H9 (cell line): ENCODE measurements at places on chromosomes 3 and 15. TPM values are rescaled to one million over a fixed set of nuclear protein-coding genes. Genes with fewer than 3 reads are reported as not detected.

C2CD4B gene
- total RNA-seq, result 0.13 and 0.22 TPM in 2 replicates

SLC12A6 gene
- total RNA-seq, result 8.4 and 11.1 TPM in 2 replicates

MTFMT gene
- total RNA-seq, result 13.2 and 16.0 TPM in 2 replicates

TRNT1 gene
- total RNA-seq, result 49.2 and 50.1 TPM in 2 replicates

GATA2 gene
- 1.9 and 2.7 TPM in 2 replicates for total RNA-seq

INSYN1 gene
- total RNA-seq, result 1.9 and 2.5 TPM in 2 replicates

IL20RB gene
- total RNA-seq, result 1.5 TPM in 2 replicates

LRRC34 gene
- total RNA-seq, result 4.6 and 5.1 TPM in 2 replicates

LOXL1 gene
- 6.9 and 9.1 TPM in 2 replicates for total RNA-seq

DHFR2 gene
- total RNA-seq, result 1.6 and 1.7 TPM in 2 replicates

ADGRG7 gene
- not detected in 2 replicates for total RNA-seq

PPP1R14D gene
- not detected in 2 replicates for total RNA-seq

GOLGA6D gene
- 0.35 and 0.37 TPM in 2 replicates for total RNA-seq

GRCh38 chr3:53489386-53489785, 5.0 kb upstream of the CACNA1D start:
- DNase-seq, result no peak

- DNase-seq, result peak; percentile 72
Observed at GRCh38 chr15:80835336-80835735, 56.2 kb downstream of the CEMIP start.

DNA sequence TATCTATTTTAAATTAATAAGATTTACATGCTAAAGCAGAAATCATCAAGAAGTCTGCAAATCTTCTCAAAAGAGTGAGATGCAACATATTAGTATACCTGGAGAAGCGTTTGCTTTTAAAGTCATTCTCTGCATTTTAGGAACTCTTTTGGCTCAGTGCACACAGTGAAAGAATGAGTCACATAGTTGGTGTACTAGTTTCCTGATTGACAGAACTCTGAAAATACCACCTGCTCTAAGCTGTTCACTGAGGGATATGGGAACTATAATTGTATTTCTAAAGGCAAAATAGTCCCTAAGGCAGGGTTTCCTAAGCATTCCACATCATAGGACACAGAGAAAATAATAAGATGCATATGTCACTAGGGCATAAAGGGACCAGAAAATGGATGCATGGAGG, 838.5 kb downstream of the DIPK2A start:
- no peak for DNase-seq

DNA sequence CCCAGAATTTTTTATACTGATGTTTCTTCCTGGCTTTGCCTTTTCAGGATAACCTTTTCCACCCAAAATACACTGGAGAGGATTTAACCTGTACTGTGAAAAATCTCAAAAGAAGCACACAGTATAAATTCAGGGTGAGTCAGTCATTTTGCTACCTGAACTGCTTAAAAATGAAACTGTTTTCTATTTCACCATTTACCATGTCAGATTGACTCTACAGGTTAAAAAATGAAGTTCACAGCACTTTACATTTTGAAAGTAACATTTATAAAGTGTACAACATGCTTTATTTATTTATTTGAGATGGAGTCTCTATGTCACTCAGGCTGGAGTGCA, 115.2 kb downstream of the GHSR start:
- no peak for DNase-seq

GRCh38 chr15:80732167-80732566, 37.1 kb downstream of the ABHD17C start:
- DNase-seq, result no peak

DNA sequence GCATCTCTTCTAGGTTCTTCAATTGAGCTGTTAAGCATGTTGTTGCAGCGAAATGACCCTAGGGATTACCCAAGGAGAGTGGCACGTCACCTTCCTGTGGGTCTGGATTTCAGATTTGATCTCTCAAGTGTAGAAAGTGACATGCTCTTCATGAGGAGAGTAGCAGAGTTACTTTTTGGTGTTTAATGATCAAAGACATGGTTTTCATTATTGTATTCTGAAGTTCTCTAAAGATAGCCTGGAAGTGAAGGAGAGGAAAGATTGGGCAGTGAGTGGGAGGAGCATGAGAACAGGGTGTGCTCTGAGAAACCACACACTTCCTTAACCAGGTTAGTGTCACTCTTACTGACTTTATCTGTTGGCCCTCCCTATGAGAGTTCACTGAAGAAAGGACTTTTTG, 153.6 kb downstream of the AKAP13 start:
- DNase-seq, result no peak

DNA sequence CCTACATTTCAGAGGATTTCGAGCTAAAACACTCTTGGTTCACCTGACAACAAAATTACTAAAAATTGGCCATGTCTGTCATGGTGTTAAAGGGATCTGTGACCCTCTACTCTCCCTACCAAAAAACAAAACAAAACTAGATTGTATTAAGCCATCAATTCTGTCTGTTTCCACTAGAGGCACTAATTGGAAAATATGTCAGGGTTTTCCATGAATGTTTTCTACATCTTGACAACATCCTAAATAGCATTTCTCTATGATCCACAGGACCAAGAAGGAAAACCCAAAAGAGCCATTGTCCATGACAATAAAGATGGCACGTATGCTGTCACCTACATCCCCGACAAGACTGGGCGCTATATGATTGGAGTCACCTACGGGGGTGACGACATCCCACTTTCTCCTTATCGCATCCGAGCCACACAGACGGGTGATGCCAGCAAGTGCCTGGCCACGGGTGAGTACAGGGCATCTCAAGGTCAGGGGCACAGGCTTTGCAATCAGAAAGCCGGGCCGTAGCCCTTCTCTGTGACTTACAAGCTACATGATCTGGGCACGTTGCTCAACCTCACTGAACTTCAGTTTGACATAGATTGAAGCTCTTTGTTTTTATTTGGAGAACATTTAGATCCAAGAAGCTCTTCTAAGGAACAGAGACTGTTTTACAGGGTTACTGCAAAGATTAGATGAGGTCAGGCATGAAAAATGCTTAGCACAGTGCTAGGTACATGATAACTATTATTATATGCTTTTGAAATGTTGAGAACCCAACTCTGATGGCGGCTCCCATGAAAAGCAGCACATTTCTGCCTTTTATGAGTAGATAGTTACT, 74.8 kb downstream of the DNASE1L3 start:
- no peak for DNase-seq

GRCh38 chr3:15309662-15310335, 22.6 kb downstream of the SH3BP5 start:
- DNase-seq, result no peak

DNA sequence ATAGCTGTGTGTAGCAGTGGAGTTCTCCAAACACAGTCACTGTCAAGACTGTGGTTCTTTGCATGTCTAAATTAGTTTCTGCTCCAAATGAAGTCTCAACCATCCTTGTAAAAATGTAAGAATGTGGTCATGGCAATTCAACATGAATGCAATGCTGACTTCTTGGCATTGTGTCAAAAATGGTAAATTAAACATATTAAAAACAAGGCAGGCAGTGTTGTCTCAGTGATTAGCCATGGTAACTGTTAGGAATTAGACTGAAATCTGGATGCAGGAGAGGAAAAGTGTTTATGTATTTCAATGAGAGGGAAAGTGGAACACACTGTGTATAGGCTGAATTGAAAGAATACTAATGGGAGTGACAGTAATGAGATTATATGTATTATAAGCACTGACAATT, 597.2 kb downstream of the EDEM1 start:
- DNase-seq, result no peak

GRCh38 chr3:18687286-18687685, 262.1 kb upstream of the SATB1 start:
- DNase-seq, result no peak

DNA sequence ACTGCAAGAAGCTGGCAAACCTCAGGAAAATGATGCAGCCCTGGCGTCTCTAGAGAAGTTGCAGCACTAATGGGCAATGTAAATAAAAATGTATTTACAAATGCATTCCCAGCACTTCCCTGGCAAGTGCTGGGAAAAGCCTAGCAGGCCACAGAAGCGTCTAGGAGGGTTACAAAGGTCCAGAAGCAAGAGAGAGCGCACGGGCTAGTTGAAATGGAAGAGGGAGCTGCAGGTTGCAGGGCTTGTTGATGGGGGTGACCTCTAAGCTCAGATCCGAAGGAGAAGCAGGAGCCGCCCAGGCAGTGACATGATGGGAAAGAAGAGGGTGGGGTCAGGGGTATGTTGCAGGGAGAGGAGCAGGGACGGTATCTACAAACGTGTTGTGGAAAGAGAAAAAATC, 2.7 kb upstream of the KNL1 start:
- peak; percentile 57 for DNase-seq

DNA sequence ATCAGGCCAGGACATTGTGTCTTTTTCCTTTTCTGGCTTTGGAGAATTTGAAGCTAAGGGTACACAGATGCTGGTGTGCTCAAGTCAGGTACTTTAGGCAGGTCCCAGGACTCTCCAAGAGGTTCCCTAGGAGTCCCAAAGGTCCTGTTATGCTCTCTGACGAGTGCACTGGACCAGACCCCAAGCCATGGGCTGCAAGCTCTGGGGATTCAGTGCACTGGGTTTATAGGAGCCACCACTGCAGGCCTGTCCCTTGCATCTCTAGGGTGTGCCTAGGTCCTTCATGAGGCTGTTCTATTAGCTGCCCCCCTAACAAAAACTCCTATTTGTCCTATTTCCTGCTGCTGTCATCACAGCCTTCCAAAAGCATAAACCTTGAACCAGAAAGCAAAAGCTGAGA, 31.9 kb upstream of the BFSP2 start:
- DNase-seq, result no peak

GRCh38 chr3:194575484-194576210, 57.6 kb downstream of the TMEM44 start:
- DNase-seq, result peak; percentile 54

GRCh38 chr3:152779653-152780052, 55.3 kb upstream of the P2RY1 start:
- DNase-seq, result no peak

DNA sequence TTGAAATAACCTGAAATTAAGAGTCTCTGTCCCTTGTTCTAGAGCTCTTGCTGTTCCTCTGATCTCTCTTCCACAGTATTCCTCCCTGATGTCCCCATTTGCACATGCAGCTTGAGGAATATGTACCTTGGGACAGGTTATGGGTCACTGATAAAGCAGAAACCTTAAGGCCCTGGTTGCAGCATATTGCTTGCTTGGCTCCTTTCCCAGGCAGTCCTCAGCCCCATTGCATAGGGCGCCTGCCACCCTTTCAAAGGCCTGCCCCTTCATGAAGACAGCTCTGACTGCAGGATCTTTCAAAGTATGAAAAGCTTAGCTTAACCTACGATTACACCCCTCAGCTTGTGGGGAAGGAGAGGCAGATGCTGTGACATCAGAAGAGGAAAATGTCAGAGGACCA, 51.6 kb downstream of the WDR76 start:
- DNase-seq, result no peak

DNA sequence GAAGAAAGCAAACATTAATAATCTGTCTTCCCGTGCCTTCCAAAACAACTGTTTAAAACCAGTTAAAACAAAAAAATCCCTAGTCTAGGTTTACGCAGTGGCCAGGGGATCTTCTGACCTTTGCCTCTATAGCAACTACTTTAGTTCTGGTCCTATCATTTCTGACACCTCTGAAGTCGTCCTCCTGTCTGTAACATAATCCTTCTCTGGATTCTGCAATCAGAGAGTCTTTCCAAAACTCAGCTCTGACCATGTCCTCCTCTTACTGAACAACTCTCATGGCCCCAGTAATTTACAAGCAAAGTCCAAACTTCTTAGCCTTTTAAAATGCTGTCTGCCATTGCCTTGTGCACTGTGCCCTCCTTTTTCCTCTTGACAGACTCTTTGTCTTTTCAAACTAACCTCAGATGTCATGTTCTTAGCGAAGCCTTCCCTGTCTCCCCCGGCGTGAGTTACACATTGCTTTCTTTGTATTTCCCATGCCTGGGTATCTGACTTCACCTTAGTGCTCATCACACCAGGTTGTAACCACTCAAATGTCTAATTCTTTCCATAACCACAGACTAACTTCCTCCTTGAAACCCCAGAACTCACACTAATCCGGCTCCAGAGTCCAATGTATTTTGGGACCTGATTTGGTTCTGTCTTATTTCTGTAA, 105.2 kb upstream of the BNIP2 start:
- no peak for DNase-seq

DNA sequence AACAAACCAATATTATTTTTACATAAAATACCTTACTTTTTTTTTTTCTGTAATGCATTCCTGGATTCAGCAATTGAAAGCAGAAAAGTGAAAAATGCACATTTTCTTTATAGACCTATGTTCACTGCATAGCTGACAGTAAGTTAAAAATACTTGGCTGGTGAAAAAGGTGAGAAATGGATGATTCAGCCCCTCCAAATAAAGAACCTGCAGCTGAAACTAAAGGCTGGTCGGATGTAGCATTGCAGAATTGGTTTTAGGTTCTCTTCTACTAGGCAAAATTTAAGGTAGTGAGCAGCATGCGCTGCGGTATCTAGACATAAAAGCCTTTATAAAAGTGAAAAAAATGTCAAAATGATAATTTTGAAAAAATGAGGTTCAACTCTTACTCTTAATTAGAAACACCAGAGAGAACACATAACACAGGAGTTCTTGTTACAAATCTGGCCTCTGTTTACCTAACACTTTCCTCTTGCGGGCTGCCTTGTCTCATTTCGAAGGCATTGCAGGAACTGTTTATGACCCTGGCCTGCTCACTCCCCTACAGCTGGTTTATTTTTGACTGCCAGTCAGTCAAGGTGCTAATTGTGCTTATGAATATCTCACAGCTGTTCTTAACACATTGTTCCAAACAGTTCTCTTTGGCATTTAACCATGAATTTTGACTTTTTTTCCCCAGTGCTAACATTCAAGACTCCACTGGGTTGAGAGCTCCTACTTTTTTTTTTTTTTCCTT, 455.4 kb upstream of the TBL1XR1 start:
- no peak for DNase-seq

DNA sequence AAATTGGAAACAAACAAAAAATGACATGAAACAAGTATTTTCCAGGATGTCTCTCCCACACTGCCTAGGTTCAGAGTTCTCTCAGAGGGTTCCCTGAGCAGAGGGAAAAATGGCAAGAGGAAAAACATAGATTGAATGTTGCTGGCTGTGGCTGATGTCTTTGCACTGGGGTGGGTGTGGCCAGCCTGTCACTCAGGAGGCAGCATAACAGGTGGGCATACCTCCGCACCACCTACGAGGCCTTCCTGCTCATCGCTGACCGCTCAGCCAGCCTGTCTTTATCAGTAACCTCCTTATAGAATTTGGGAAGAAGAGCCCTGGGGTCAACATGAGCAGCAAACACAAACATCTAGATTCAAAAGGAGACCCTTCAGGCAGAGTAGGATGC, 216.6 kb upstream of the UMPS start:
- peak; percentile 75 for DNase-seq

DNA sequence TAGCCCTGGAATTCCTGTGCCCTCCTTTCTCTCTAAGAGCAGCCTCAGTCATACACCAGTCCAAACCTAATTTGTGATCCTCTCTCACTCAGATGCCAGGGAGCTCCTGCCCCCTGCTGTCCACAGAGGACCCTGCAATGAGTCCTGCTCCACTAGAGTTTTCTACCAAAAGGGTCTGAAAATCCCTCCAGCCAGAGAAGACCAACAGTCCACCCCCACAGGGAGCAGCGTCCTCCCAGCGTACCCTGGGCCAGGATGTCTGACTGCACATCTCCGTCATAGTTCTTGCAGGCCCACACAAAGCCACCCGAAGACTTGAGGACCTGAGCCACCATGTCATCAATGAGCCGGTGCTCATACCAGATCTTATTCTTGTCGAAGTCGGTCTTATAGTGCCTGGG, 15.4 kb downstream of the IDH2 start:
- peak; percentile 63 for DNase-seq
